ENCODE measurements at places on chromosomes 7 and 10. TPM values are rescaled to one million over a fixed set of nuclear protein-coding genes. Genes with fewer than 3 reads are reported as not detected.

Gene SH2D4B
- not detected for total RNA-seq

Gene TMEM229A
- not detected for total RNA-seq

Gene NRCAM
- total RNA-seq, result 0.78 TPM

Gene DDC
- not detected for total RNA-seq

Gene FLNC
- total RNA-seq, result 99.9 TPM

Gene ZNF736
- 11.8 TPM for total RNA-seq

Gene OPN1SW
- total RNA-seq, result not detected

Gene KLF14
- 0.37 TPM for total RNA-seq

Gene PHKG1
- 1.2 TPM for total RNA-seq

Gene HOXA13
- 0.37 TPM for total RNA-seq

All from subcutaneous preadipocyte (primary cell).